ENCODE measurements at places on chromosomes 16 and 17.
A peak's percentile ranks its signal among the peaks of the same experiment; 100 is the strongest.

GRCh38 chr17:52604105-52604504 lies 445.6 kb upstream of the CA10 start:
- no peak for DNase-seq

DNA sequence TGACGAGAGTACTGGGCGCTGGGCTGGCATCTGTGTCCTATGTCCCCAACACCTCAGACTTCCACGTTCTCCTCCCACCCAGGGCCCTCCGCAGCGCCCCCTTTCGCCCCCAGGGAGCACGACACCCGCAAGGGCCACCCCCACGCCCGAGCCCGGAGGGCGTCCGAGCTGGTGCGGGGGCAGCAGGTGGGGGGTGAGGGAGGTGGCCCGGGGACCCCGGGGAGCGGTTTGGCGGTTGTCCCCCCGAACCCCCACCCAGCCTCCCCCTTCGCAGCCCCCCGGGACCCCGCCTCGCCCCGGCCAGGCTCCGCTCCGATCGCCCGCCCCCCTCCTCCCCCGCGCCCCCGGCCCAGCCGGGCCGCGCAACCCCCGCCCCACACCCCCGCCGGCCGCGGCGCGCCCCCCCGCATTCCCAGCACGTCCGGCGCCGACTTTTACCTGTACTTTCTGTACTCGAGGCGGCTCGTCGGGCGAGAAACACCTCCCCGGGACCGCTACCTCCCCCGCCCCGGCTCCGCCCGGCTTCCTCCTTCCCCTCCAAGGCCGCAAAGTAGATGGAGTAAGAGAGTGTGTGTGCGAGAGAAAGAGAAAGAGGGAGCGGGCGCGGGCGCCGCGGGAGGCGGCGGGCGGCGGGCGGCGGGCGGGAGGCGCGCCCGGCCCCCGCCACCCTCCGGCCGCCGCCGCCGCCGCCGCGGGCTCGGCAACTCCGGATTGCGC lies 901 bp downstream of the CDYL2 start:
- peak; percentile 33 for DNase-seq

- no peak for DNase-seq
Measured at GRCh38 chr16:339680-340079, 12.8 kb downstream of the AXIN1 start.

DNA sequence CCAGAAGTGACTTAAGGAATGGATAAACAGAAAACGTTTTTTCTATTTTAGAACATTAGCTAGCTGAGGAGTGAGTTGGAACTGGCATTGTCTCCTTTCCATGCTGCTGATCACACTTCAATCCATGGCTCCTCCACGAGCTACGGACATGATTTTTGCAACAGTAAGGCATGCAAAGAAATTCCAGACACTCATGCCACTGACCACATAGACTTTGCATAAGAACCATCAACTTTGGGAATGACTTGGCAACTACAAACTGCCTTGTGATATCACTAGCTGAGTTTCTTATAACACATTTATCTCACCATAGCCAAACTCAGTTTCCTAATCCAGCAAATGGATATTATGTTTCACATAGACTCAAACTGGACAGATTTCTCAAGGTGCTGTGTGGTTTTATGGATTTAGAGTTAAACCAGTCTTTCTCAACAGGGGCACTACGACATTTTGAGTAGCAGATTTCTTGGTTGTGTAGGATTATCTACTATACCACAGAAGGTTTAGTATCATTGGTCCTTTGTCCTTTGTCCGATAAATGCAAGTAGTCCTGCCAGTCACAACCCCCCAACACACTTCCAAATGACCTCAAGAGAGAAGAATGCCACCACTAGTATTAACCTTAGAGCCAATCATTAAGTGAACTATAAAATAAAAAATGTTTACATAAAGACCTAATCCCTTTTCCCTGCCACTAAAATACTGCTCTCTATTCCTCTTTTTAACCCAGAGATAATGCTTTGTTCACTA lies 48.3 kb upstream of the C17orf78 start:
- no peak for DNase-seq

DNA sequence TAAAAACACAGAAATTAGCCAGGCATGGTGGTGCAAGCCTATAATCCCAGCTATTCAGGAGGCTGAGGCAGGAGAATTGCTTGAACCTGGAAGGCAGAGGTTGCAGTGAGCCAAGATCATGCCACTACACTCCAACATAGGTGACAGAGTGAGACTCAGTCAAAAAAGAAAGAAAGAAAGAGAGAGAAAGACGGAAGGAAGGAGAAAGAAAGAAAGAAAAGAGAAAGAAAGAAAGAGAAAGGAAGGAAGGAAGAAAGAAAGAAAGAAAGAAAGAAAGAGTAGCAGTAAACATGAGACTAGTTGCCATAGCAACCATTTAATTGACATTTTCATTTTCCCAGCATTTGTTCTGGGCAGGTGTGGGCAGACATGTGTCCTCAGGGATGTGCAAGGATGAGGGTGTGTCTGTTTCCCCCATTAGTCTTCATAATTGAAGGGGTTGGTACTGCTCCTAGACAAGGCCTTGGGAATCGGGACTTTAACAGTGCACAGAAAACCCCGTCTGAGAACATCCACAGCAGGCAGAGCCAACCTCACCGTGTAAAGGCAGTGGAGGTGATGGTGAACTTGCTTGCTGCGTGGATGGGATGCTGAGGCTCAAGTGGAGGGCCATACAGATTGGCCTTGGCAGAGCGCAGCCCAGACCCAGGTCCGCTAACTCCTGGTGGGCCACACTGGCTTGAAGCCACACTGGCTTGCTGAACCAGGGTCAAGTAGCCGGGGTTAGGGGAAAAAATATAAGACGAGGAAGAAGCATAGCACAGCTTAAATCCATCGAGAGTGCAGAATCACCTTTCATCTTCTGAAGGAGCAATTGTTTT lies 35.2 kb upstream of the KIFC3 start:
- DNase-seq, result no peak

- DNase-seq, result no peak
Measured at GRCh38 chr16:2713985-2714774, 5.8 kb downstream of the PRSS27 start.

- DNase-seq, result no peak
Measured at GRCh38 chr16:66485376-66485775, 58.3 kb downstream of the BEAN1 start.

Data from activated T-helper 1 cell treated with anti-CD3 and anti-CD28 coated beads, Interleukin-2, amount 50 U/mL, for 16 hours (primary cell).